Brain microvascular endothelial cell (primary cell): ENCODE measurements at places on chromosomes 12 and 14.

DNA sequence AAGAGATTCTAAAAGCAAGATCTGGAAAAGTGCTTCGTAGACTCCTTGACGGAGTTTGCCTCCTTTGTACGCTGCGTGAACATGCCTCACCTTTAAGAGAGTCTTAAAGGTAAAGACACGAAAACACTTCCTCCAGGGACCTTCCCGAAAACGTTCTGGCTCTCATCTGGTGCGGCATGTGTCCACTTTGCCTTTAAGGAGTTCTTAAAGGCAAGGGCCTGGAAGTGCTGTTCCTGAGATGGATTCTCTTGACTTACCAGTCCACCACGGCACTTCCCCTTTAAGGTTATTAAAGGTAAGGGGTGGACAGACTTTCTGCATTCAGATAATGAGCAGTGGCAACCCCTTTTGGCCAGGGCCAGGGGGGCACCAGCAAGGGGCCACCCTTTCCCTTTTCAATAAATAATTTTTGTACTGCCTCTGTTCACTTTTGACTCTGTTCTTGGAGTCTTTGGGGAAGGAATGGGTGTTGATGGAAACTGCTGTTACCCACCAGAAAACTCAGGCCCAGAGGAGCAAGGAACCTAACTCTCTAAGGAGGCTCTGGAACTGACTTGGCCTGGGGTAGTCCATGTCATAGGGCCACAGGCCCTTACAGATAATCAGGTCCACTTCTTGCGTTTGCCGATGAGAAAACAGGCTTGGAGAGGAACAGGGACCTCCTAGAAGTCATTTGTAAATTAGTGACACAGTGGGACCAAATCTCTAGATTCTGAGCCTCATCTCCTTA, 4.4 kb downstream of the REM2 start:
- DNase-seq, result peak; percentile 62

- no peak for DNase-seq
These were observed 74.6 kb downstream of the KITLG start for GRCh38 chr12:88505696-88506095.

GRCh38 chr12:9701380-9702154, 31.3 kb downstream of the CLECL1 start:
- DNase-seq, result no peak

GRCh38 chr14:74511966-74512830, 18.6 kb downstream of the ISCA2 start:
- DNase-seq, result no peak

- DNase-seq, result no peak
These were observed at the start of gene NYNRIN for GRCh38 chr14:24398653-24399446. Gene NYNRIN, plus strand, starts transcription at chr14:24399003. Its CDS starts 244 bp downstream, at chr14:24399247.

- DNase-seq, result no peak
These were observed 2.3 kb upstream of the M6PR start for GRCh38 chr12:8951744-8952143.

DNA sequence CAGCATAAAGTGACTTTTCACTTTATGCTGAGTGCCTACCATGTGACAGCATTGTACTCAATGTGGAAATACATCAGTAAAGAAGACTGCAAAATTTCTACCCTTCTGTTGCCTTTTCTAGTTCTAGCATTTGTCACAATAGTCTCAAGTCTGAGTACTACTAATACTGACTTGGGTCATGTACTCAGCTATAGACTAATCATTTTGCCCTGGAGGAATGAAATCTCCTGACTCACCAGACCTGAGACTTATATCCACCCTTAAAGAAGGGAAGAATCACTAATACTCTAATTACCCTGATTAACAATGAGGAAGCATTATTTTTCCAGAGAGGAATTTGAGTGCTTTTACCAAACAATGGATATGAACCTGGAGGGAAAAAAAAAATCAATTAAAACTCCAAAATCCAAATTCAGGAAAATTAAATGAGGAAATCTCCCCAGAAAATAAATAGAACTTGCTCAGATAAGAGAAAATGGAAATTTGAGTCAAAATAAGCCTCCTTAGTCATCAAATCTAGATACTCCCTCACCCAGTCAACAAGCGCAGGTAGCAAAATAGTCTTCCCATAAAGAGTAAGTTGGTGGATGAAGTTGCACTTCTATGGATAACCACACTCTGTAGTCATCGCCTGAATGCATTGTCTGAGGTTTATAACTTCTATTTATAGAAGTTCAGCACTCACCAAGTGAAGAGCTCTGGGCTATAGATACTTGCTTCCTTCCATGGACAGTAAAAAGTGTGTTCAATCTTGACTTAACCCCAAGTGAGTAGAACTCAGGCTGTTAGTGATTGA, 386.6 kb downstream of the SYT1 start:
- DNase-seq, result peak; percentile 31

- DNase-seq, result no peak
These were observed 20.5 kb downstream of the ZDHHC22 start for GRCh38 chr14:77120771-77121743.

DNA sequence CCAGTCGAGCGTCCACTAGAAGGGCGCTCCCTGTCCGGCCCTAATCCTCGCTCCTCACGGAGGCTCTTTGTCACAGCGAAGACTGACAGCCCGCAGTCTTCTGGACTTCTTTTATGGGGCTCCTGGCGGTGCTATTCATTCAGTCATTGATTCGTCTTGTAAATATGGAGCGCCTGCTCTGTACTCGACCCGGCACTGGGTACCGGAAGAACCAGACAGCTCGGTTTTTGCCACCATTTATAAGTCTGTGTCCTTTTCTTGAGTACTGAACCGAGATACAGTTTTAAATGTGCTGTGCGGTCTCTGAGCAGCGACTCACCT, 570 bp downstream of the DMAC2L start:
- DNase-seq, result no peak

GRCh38 chr12:98951406-98951805, 306.3 kb downstream of the APAF1 start:
- no peak for DNase-seq

- no peak for DNase-seq
These were observed 163.6 kb downstream of the BRMS1L start for GRCh38 chr14:35989736-35990135.

GRCh38 chr12:117042862-117043261, 56.4 kb downstream of the TESC start:
- no peak for DNase-seq

- no peak for DNase-seq
These were observed 3.1 kb downstream of the CACNA2D4 start for GRCh38 chr12:1915082-1915968.

- no peak for DNase-seq
These were observed 5.6 kb upstream of the HMGA2 start for GRCh38 chr12:65818454-65819382.

- DNase-seq, result peak; percentile 25
These were observed 3.6 kb downstream of the IFT43 start for GRCh38 chr14:75989134-75989533.

DNA sequence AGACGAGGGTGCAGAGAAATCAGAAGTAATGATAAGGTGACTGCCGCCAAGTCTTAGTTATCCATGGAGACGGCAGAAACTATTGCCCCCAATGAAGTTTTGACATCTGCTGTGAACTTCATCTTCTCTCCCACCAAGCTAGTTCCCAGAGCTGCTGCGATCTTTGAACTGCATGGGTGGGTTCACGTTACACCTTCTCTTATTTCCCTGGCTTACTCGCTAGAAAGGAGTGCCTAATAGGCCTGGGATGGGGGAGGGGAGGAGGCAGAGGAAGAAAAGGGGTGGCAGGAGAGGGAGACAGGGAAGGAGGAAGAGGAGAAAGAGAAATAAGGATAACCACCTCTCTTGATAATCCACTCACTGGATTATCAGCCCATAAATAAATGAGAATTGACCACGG, 157.1 kb downstream of the NTF3 start:
- DNase-seq, result no peak

- DNase-seq, result no peak
These were observed 440.2 kb downstream of the ATP23 start for GRCh38 chr12:58381546-58381945.

- DNase-seq, result no peak
These were observed 132.2 kb downstream of the ANO4 start for GRCh38 chr12:100926669-100927248.

- no peak for DNase-seq
These were observed 267.0 kb downstream of the DACT1 start for GRCh38 chr14:58904776-58905175.

DNA sequence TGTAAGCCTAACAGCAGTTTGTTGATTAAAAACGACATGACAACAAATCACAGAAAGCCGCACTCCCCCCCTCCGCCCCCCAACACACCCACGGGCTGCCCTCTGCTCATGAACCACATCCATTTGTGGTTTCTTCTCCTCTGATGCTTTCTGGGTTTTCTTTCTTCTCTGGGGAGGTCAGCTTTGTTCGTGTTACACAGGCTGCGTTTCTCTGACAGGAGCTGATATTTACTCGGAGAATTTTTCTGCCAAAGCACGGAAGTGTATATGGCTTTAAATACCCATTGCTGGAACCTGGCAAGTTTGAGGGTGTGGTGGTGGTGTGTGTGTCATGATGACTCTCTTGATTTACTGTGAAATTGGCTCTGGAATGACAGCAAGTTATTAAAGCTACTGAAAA, 883.7 kb upstream of the TMEM132C start:
- no peak for DNase-seq

DNA sequence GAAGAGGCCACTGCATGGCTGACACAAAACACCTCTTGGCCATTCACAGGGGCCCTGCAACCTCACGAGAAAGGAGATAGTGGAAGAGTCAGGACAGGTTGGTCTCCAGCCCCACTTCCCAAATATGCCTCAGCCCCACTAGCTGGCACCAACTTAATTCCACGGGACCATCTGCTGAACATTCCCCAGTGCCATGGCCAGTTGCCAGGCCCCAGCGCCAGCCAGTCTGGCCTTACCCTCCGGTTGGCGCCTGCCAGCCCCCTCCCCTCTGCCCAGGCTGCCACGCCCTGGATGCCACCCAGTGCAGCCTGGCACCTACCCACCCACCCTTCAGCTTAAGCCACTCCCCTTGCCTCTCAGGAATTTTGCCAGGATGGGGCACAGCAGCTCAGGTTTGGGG, 21.2 kb upstream of the HSPB8 start:
- DNase-seq, result no peak

- DNase-seq, result no peak
These were observed 73.4 kb downstream of the SLC38A4 start for GRCh38 chr12:46752396-46752795.

GRCh38 chr12:69475237-69475975, 5.2 kb downstream of the FRS2 start:
- peak; percentile 5 for DNase-seq

GRCh38 chr12:127334365-127334764, 932.6 kb upstream of the TMEM132C start:
- DNase-seq, result no peak

- DNase-seq, result peak; percentile 37
These were observed 107.4 kb downstream of the PRICKLE1 start for GRCh38 chr12:42482041-42482747.

DNA sequence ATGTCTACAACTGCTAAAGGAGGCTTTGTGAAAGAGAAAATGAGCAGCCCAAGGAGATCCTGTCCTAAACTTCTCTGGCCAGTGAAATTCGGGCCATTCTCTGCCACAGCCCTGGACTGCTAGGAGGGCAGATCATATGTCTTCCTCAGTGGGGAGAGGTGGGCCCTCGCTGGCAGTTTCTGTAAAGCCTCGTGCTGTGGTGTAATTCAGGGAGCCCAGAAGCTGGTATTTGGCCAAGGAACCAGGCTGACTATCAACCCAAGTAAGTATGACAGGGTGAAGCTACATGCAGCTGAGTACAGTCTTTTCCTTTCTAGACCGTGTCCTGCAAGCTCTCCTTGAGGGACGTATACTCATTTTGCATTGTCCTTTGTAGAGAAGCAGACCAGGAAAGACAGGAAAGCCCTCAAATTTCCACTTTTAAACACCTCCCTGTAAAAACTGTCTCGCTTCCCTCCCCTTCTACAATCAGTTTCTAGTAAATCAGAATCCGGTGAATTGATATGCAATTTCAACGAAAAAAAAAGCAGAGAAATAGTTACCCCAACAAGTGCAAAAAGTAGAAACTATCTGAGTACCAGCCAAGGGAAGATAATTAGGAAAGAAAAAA, 106.8 kb downstream of the DAD1 start:
- DNase-seq, result no peak

DNA sequence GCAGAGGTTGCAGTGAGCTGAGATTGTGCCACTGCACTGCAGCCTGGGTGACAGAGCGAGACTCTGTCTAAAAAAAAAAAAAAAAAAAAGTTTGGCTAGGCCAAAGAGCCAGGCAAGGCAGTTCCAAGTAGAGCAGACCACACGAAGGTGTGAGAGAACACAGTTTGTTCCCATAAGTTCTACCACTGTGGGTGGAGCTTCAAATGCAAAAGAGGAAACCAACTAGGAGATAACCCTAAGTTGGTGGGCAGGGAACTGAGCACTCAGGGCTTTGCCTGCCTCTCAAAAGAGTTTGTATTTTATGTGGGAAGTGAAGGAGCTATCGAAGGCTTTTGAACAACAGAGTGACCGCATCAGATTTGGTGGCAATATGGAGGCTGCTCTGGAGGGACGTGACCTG, 15.1 kb downstream of the SOCS2 start:
- no peak for DNase-seq

GRCh38 chr14:52267501-52268278, at the start of gene PTGDR:
Gene PTGDR, plus strand, starts transcription at chr14:52267698. Its CDS starts 117 bp downstream, at chr14:52267815.
- no peak for DNase-seq

- DNase-seq, result no peak
These were observed 13.0 kb downstream of the TRMT61A start for GRCh38 chr14:103541709-103542604.

- DNase-seq, result peak; percentile 75
These were observed 23.7 kb upstream of the IFT81 start for GRCh38 chr12:110100315-110100970.

DNA sequence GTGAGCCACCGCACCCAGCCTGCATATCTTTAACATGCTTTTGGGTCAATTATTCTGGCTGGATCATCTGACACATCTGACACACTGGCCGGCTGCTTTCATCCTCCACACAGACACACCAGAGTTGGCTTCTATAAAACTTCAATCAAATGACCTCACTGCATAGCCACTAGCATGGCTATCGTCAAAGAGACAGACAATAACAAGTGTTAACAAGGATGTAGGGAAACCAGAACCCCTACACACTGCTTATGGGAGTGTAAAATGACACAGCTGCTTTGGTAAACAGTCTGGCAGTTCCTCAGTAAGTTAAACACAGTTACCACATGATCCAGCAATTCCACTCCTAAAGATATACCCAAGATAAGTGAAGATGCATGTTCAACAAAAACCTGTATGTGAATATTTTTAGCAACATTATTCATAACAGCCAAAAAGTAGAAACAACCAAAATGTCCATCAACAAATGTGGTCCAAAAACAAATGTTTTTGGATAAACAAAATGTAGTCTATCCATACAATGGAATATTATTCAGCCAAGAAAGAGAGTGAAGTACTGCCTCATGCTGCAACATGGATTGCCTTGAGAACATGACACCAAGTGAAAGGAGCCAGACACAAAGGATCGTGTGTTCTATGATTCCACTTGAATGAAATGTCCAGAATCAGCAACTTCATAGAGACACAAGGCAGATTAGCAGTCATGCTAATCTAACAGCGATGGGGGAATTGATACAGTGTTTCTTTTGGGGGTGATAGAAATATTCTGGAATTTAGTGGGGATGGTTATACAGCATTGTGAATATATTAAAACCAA, 10.1 kb downstream of the KDM2B start:
- DNase-seq, result no peak

GRCh38 chr12:79409562-79409961, 281.2 kb downstream of the PAWR start:
- peak; percentile 72 for DNase-seq
